Urothelium cell line (cell line): ENCODE measurements at places on chromosomes 16 and 17.

- DNase-seq = no peak
Observed at GRCh38 chr16:53515259-53515658, 12.2 kb upstream of the AKTIP start.

GRCh38 chr16:70298988-70299938, at the start of gene DDX19B:
Gene DDX19B, plus strand, starts transcription at chr16:70299186. Its CDS starts 112 bp downstream, at chr16:70299298.
- DNase-seq = peak; percentile 84

GRCh38 chr16:67259705-67260104, 10.9 kb downstream of the SLC9A5 start:
- DNase-seq = no peak

DNA sequence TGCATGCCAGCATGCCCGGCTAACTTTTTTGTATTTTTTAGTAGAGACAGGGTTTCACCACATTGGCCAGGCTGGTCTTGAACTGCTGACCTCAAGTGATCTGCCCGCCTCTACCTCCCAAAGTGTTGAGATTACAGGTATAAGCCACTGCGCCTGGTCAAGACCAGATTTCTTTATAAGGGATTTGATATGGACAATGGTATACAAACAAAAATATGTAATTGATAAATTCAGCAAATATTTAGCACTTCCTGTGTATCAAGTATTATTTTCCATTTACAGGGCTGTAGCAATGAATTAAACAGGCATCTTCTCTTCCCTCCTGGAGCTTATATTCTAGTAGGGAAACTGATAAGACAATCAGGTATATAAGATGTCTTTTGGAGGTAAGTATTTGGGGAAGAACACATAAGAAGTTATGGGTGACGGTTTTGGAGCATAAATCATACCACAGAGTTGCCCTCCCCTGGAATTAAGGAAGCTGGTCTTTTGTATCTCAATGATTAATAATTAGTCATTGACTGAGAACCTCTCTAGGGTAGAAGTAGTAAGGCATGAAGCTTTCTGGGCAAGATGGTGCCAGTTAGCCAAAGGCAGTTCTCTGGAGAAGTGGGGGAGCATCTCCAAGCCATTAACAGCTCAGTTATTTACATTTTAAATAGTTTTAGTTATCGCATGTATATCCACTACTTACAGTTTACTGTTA, 35.8 kb downstream of the TANC2 start:
- no peak for DNase-seq

- DNase-seq = no peak
Observed at GRCh38 chr17:2878751-2879254, 82.6 kb downstream of the RAP1GAP2 start.

- DNase-seq = no peak
Observed at GRCh38 chr17:33272438-33272837, 20.7 kb downstream of the ASIC2 start.

GRCh38 chr16:79293836-79294460, 306.6 kb downstream of the MAF start:
- DNase-seq = no peak

GRCh38 chr17:81832608-81833159, 407 bp downstream of the MCRIP1 start:
- no peak for DNase-seq

GRCh38 chr17:54021418-54021817, 198.7 kb downstream of the KIF2B start:
- DNase-seq = no peak

GRCh38 chr16:67514382-67514828, 14.2 kb upstream of the RIPOR1 start:
- DNase-seq = no peak

- DNase-seq = no peak
Observed at GRCh38 chr17:21157586-21158370, 31.0 kb downstream of the DHRS7B start.

DNA sequence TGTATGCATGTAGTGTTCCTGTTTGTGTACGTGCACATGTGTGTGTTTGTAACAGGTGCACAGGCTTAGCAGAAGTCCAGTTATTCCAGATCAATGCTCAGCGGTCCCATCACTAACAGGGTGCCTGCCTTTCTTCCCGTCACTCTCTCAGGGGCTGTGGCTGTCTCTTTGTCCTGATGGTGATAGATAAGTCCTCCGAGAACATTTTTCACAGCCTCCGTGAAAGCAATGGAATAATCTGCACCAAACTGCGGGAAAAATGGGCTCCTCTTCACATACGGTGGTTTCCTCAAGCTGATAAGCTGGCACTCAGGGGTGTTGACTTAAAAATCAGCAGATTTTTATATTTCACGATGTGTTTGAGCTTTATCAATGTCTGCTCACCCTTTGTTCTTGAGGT, 342.3 kb downstream of the TMEM114 start:
- no peak for DNase-seq

- no peak for DNase-seq
Observed at GRCh38 chr17:27345141-27345904, 51.4 kb downstream of the WSB1 start.

- peak; percentile 72 for DNase-seq
Observed at GRCh38 chr16:88505405-88506082, 52.5 kb downstream of the ZFPM1 start.

- DNase-seq = peak; percentile 86
Observed at GRCh38 chr17:32519228-32520103, 32.7 kb downstream of the CDK5R1 start.

DNA sequence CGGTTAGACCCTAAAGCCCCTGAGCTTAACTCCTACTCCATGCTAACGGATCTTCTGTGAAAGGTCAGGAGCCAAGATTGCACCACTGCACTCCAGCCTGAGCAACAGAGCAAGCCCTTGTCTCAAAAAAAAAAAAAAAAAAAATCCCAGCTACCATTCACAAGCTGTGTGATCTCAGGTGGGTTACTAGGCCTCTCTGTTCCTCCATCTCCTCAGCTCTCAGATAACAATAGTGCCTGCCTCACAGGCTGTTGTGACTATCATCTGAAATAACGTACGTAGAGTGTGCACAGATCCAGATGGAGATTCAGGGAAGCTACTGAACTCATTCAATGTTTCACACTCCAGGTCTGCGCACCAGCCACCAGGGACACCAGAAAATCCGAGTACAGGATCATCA, 57.8 kb downstream of the C16orf95 start:
- no peak for DNase-seq

DNA sequence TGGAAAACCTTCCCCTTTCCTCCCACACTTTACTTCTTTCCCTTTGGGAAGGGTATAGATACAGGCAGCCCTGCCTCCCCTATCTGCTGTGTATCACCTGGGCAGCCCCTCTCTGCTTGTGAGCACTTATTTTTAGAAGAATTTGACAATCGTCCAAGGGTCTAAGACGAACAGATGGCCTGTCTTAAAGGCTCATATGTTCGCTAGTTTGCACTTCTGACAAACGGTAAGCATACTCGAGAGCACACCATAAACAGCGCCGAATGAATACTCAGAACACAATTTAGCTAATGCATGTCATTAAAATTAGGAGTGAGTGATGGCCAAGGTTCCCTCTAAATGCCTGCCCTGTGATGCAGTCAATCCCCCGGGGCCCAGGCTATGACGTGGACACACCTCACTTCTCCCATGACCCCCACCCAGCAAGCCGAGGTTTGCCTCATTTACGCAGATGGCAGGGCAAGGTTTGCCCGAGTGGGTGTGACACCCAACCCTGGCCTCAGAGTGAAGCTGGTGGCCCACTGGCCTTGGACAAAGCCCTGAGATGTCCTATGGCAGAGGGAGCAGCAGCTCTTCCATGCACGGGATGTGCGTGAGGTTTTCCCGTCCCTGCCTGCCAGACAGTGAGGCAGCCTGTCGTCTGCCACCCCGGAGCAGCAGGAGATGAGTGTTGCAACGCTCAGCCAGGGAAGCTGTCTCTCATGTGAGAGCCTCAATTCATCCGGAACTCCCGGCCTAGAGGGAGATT, 125.2 kb downstream of the C16orf78 start:
- no peak for DNase-seq

DNA sequence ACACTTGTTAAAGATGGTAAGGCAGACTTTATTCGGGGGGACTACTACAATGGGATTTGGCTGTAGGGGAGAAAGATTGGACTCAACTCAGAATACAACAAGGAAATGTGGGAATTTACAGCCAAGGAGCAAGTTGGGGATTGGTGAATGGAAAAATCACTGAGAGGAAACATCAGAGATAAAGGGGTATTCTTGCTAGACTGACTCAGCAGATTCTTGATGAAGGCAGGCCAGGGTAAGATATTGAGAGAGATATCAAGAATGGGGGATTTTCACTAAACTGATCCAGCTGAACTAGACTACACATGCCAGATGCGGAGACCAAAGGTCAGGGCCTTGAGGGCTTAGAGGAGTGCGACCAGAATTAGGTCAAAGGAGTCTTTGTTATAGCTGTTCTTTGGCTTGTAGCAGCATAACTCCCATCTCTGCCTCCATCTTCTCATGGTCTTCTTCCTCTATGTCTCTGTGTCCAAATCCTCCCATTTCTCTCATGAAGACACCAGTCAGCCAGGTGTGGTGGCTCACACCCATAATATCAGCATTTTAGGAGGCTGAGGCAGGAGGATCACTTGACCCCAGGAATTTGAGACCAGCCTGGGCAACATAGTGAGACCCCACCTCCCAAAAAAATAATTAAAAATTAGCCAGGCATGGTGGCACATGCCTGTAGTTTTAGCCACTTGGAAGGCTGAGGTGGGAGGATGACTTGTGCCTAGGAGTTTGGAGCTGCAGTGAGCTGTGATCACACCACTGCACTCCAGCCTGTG, 17.3 kb downstream of the CHD9NB start:
- no peak for DNase-seq

DNA sequence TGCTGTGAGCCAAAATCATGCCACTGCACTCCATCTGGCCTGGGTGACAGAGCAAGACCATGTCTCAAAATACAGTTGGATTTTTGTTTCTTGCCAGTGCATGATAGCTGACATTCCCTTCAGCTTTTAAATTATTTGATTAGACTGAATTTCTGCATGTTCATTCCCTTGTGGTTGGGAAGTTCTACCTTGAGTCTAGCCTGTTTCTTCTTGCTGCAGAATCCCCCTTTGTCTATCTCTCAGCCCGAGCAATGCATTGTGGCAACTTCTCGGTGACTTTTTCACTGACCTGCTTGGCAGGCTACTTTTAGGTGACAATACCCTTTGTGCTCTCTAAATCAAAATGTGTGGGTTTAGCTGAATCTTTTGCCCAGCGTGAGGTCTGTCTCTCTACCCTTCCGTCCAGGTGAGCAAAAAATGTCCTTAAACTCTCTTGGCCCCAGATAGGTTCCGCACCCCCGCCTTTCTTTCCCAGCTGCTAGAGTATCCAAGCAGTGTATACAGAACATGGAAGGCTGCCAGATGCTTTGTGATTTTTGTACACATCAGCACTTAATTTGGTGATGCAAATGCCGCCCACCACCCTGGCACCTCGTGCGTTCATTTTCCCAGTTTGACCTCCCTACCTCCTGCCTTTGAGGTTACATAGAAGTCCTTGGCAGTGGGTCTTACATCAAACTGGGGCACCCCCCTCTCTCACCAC, 130.2 kb downstream of the ABCC6 start:
- no peak for DNase-seq

GRCh38 chr17:77741109-77741508, 217.4 kb upstream of the TNRC6C start:
- no peak for DNase-seq

- DNase-seq = no peak
Observed at GRCh38 chr17:55284001-55284884, 19.5 kb downstream of the HLF start.

- peak; percentile 89 for DNase-seq
Observed at GRCh38 chr17:78879635-78880186, 23.3 kb downstream of the CEP295NL start.

GRCh38 chr17:1329745-1330343, 50.4 kb downstream of the TRARG1 start:
- no peak for DNase-seq

- peak; percentile 46 for DNase-seq
Observed at GRCh38 chr17:1736348-1737281, 6.1 kb upstream of the SERPINF2 start.

DNA sequence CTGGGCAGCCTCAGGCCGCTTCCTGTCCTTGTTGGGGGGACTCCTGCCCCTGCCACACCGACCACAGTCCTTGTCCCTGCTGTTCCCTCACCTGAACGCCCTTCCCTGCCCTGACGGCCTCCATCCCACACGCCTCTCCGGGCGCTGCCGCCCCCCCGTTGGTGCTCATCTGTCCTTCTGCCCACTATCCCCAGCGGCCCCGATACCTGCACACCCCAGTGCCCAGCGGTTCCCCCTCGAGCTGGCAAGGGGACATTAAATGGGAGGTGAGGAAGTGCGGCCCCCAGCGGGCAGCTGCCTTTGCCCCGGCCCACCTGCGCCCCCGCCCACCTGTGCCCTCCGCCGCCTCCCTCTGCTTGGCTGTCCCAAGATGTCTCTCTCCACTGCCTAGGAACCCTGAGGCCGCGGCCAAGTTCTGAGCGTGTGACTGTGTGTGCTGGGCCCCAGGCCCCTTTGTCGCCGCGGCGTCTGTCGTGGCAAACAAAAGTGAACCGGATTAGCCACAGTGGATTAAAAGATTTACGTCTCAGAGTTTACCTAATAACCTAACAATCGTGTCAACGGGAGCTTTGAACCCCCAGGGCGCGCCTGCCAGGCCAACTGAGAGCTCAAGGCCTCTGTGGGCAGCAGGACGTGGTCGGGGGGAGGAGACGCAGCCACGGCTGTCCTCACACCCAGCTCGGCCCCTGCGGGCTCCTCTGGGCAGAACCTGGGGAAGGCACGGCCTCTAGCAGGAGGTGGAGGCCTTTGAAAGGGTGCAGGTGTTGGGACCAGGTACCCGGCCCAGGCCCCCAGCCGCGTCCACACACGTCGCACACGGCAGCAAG, 7.6 kb upstream of the AXIN1 start:
- no peak for DNase-seq

DNA sequence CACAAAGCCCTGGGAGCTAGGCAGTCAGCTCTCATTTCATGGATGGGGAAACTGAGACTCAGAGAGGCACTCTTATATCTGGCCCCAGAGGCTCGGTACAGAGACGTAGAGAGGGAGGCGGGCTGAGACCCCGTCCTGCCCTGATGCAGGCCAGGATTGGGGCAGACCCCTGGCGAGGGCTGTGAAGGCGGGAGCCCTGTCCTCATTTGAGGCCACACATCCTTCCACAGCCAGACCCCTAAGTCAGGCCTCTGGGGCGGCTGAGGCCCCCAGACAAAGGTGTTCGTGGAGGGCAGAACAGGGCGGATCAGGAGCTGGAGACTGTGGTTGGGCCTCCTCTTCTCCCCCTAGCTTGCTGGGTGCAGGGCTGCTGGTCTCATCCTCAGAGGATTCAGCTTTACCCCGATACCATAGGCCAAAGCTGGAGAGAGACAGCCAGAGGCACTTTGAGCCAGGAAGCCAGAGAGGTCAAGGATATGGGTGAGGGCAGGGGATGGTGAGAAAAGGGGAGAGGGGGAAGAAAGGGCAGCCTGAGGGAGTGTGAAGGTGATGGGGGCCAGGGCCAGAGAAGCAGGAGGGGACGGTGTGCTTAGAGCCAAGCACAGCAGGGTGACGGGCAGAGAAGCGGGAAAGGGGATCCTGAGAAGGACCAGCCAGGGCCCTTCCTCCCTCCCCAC, 805 bp upstream of the SCARF1 start:
- no peak for DNase-seq

DNA sequence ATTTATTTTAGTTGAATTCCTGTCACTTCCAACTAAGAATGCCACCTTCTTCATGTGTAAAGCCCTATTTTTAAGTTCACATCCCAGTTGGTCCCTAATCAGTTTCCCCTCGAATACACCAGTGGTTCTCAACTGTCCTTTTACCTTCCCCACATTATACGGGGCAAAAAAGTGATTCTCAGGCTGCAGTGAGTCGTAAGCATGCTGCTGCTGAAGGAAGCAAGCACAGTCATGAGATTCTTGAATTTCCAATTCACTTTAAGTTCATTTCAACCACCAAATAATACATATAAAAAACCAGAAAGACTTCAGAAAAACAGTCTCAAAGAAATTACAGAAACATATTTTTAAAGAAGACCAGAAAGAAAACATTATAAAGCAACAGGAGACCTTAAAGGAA, 47.9 kb downstream of the UBE2G1 start:
- DNase-seq = no peak
